ENCODE measurements at places on chromosomes 1 and 21.

GRCh38 chr1:238961790-238962189 is 424.6 kb upstream of the CHRM3 start:
- no peak for DNase-seq

DNA sequence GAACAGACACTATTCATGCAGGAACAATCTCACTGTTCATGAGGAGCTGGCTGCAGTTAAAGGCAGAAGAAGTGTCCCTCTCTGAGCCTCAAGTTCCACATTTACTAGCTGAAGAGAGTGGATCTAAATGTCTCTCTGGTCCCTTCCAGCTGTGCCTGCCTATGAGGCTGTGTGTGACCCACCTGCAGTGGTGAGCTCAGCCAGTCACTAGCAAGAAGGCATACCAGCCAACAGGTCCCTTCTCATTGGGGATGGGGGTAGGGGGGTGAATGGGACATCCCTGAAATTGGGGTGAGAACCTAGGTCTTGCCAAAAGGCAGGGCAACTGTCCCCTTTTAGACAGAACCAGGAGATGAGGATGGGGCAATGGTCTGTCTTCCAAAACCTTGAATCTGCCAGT is 13.6 kb downstream of the RD3 start:
- no peak for DNase-seq

GRCh38 chr1:227951624-227952373 is 4.1 kb upstream of the WNT9A start:
- no peak for DNase-seq

- DNase-seq, result no peak
Measured at GRCh38 chr1:168552961-168553360, 9.2 kb upstream of the XCL2 start.
